ENCODE measurements at places on chromosomes 3 and 15. TPM values are rescaled to one million over a fixed set of nuclear protein-coding genes. Genes with fewer than 3 reads are reported as not detected.
A peak's percentile ranks its signal among the peaks of the same experiment; 100 is the strongest.

- DNase-seq: no peak
These were observed 82.5 kb downstream of the RFTN1 start for GRCh38 chr3:16430717-16431630.

GRCh38 chr3:43378066-43378935 lies 92.0 kb downstream of the SNRK start:
- DNase-seq: peak; percentile 50

DNA sequence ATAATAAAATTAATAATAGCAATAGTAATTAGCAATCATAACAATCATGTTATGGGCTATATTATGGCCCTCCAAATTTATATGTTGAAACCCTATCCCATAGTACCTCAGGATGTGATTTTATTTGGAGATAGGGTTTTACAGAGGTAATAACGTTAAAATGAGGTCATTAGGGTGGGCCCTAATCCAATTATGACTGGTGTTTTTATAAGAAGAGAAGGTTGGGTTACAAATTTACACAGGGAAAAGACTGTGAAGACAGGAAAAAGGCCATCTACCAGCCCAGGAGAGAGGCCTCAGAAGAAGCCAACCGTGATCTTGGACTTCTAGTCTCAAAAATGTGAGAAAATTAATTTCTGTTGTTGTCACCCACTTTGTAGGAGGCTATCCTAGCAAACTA lies 353.1 kb downstream of the CHL1 start:
- DNase-seq: no peak

The TUSC2 gene
- total RNA-seq: 20.8 TPM

- DNase-seq: no peak
These were observed 1.7 kb downstream of the PLXND1 start for GRCh38 chr3:129604767-129605166.

GRCh38 chr3:55879901-55880331 lies 392.8 kb upstream of the WNT5A start:
- DNase-seq: no peak

The CPLX3 gene
- 0.28 TPM for total RNA-seq

DNA sequence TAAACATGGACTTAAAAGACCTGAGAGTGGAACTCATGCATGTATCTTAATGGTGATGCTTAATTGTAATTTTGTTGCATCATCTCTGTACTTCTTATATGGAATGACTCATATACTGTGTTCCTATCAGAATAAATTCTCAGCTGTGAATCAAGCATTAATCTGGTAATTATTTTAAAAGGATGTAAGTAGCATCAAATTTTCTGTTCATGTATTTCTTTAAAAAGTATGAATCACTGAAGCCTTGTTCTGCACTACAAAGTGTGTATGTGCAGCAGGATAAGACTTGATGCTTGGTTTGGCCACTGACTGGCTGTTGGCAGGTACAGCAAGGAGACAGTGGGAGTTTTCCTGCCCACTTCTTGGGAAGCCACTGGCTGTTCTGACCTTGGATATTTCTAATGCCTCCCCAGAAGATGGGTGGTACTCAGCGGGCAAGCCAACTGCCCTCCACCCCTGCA lies 123.9 kb downstream of the ANO10 start:
- no peak for DNase-seq

GRCh38 chr3:34948517-34948916 lies 690.8 kb upstream of the ARPP21 start:
- no peak for DNase-seq

DNA sequence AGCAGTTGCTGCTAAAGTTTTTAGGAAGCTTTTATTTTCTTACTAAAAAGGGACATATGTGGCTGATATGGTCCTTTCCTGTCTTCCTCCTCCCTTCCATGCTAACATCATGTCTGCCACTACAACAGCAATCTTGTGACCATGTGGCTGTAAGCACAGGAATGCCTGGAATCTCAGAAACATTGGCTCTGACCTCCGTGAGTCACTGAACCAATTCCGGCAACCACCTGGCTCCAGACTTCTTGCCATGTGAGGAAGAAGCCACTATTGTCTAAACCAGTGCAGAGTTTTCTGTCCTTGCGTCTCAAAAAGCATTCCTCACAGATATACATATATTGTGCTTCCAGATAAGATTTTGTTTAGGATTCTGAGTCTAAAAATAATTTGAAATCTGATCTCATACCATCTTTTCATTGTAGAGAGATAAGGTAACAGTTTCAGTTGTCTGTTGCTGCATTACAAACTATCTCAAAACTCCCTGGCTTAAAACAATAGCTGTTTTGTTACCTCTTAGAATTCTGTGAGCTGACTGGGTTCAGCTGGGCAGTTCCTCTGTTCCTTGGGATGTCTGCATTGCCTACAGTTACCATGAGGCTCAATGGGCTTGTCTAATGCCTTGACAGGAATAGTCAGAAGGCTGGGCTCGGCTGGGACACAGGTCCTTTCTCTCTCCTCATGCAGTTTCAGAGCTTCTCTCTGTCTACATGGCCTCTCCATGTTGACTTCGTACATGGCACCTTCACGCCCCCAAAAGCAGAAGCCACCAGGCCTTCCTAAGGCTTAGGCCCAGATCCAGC lies 77.3 kb upstream of the MAGI1 start:
- DNase-seq: no peak

GRCh38 chr3:191329654-191330529 lies at the start of gene UTS2B:
Gene UTS2B, minus strand, starts transcription at chr3:191330526. Its CDS starts 48,337 bp downstream, at chr3:191282189.
- DNase-seq: peak; percentile 39

GRCh38 chr3:157174290-157174648 lies 14.3 kb upstream of the CCNL1 start:
- DNase-seq: peak; percentile 39

The SLC28A1 gene
- not detected for total RNA-seq

GRCh38 chr15:90463381-90463780 lies 66.3 kb upstream of the CRTC3 start:
- DNase-seq: no peak

- DNase-seq: no peak
These were observed 3.0 kb downstream of the ATP13A3 start for GRCh38 chr3:194483850-194484249.

- DNase-seq: no peak
These were observed 339.6 kb downstream of the EPHB1 start for GRCh38 chr3:135134684-135135075.

The ABTB1 gene
- 65.5 TPM for total RNA-seq

The GPR62 gene
- total RNA-seq: not detected

GRCh38 chr3:45682311-45682710 lies 6.9 kb upstream of the SACM1L start:
- DNase-seq: no peak

The CYP1A2 gene
- not detected for total RNA-seq

- no peak for DNase-seq
These were observed 461.9 kb upstream of the ONECUT1 start for GRCh38 chr15:53251996-53252395.

- no peak for DNase-seq
These were observed 66.1 kb upstream of the PRICKLE2 start for GRCh38 chr3:64291345-64291744.

The VIPR1 gene
- 22.3 TPM for total RNA-seq

The CHRD gene
- total RNA-seq: not detected

The CYP8B1 gene
- total RNA-seq: not detected

GRCh38 chr3:99644017-99644416 lies 5.6 kb downstream of the COL8A1 start:
- no peak for DNase-seq

DNA sequence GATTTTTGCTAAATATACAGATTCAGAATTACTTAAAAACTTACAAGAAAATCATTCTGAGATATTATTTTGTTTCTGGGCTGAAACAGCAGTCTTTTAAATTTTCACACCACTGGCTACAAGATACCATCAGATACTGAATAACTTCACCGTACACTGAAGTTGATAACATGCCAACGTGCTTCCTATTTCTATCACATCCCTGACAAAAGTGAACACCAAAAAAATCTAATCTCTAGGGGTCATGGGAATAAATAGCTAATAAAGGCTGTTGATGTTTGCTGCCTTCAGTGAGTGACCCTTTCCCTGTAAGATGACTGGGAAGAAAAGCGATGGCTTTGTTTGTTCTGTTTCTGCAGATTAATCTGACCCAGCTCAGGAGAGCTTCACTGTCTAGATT lies 120.5 kb downstream of the DUT start:
- DNase-seq: no peak

GRCh38 chr3:126343649-126344035 lies 13.6 kb downstream of the KLF15 start:
- DNase-seq: peak; percentile 9

The GOLGA8J gene
- total RNA-seq: 0.31 TPM

The SKOR1 gene
- total RNA-seq: 0.89 TPM

The KLHL18 gene
- total RNA-seq: 23.5 TPM

DNA sequence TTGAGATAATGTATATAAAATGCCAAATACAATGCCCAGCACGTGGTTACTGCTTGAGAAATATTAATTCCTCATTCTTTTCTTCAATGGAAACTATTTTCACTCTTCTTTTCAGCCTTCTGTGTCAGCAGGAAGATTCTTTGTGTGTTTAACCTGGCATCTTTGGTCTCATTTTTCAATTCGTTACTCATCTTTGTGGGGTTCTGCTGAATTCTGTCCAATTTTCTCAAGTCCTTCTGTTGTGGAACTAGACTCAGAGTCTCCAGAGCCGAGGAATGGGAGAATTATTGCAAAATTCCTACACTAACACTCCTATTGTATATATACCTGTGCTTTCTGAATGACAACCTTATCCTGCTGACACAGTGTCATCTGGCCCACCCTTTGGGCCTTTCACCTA lies 96.8 kb upstream of the RGMA start:
- DNase-seq: no peak

The CLCN2 gene
- total RNA-seq: 6.8 TPM

GRCh38 chr15:74655424-74655823 lies 39.8 kb downstream of the CLK3 start:
- DNase-seq: no peak

DNA sequence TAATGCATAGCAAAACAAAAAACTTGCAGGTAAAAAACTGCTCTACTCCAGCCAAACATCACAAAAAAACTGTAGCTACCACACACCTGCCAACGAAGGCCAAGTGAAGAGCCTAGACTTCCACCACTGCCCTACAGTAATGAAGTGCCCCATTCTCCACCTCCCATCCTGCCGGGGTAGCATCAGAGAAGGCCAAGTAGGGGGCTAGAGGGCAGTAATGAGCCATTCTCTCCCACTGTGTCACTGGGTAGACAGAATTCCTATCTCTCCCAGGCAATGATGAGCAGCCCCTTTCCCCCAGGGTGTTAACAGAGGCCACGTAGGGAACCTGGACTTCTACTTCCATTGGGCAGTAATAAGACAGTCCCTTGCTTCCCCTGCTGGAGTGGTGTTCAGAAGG lies 9.5 kb downstream of the SEC22C start:
- DNase-seq: no peak

GRCh38 chr15:91018158-91018557 lies 4.2 kb downstream of the VPS33B start:
- DNase-seq: no peak

The FEZF2 gene
- not detected for total RNA-seq

DNA sequence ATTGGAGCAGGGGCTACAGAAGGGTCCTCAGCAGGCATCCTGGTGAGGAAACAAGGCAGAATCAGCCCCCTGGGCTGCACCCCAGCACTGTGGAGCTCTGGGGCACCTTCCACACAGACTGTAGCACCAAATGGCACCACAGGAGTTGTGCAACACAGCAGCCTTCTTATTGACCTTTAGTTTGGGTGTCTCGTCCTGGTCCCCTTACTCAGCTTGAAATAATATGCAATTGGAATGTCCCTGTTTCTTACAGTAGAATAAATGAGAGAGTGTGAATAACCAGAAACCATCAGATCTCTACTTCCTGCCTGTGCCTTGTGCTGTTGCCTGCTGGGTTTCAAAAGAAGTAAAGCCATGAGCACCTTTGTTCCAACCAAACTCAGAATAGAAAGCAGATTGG lies 44.5 kb downstream of the RPLP1 start:
- no peak for DNase-seq

The EOGT gene
- total RNA-seq: 15.3 TPM

DNA sequence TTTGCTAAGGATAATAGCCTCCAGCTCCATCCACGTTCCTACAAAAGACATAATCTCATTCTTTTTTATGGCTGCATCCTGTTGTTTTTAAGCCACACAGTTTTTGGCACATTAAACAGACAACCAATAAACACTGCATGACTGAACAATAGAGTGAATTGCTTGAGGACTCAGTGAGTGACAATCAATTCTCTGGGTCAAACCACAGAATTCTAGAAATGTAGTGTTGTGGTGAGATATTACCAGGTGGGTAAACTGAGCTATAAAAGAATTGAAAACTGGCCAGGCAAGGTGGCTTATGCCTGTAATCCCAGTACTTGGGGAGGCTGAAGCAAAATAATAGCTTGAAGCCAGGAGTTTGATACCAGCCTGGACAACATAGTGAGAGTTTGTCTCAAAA lies 154.7 kb upstream of the CADPS start:
- no peak for DNase-seq

GRCh38 chr15:48798319-48798718 lies 12.6 kb downstream of the CEP152 start:
- DNase-seq: no peak

DNA sequence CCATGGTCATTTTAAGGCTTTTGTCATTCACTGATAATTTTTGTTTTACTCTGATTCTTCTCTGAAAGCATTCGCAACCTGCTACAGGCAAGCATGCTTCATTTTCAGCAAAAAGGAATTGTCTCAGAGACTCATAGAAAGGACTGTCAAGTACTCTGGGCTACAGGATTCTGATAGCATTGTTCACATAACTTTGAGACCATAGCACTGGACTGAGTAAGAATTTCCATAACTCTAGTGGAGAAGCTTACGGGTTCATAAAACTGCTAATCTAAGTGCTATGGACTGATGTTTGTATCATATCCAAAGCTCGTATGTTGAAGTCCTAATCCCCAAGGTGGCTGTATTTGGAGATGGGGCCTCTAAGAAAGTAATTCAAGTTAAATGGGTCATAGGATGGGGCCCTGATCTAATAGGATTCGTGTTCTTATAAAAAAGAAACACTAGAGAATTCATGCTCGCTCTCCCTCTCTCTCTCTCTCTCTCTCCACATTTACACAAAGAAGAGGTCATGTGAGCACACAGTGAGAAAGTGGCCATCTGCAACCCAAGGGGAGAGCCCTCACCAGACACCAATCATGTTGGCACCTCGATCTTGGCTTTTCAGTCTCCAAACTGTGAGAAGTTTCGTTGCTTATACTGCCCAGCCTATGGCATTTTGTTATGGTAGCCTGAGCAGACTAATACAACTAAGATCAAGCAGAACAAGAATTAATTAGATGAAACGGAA lies 60.4 kb downstream of the CRYGS start:
- DNase-seq: no peak

GRCh38 chr15:73822998-73823397 lies 50.4 kb upstream of the TBC1D21 start:
- DNase-seq: no peak

DNA sequence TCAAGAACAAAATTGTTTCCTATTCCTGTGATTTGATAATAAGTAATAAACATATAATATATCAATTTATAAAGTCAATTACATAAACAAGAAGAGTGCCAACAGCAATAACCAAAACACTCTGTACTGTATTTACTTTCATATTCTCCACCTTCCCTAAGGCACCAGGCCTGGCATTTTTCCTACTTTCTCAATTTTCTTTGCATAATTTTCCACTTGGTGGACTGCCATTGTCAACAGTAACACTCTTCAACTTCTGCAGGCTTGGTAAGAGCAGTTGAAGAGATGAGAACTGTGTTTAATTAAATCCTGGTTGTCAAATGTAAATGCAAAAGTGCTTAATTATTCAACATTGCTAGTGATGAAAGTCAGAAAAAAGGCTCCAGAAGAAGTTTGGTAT lies 229.8 kb upstream of the PLSCR5 start:
- no peak for DNase-seq

GRCh38 chr3:15498431-15499214 lies 22.9 kb downstream of the COLQ start:
- no peak for DNase-seq

The CHST13 gene
- not detected for total RNA-seq

The GALNT15 gene
- total RNA-seq: not detected

All from activated naive CD8-positive, alpha-beta T cell treated with anti-CD3 and anti-CD28 coated beads, Interleukin-2, amount 10 ng/mL, durations not matched to agents 7 days and 5 days (primary cell).